ENCODE measurements at places on chromosomes 4 and X.

- DNase-seq, result no peak
Observed at GRCh38 chr4:89995814-89996213, 101.2 kb downstream of the MMRN1 start.

DNA sequence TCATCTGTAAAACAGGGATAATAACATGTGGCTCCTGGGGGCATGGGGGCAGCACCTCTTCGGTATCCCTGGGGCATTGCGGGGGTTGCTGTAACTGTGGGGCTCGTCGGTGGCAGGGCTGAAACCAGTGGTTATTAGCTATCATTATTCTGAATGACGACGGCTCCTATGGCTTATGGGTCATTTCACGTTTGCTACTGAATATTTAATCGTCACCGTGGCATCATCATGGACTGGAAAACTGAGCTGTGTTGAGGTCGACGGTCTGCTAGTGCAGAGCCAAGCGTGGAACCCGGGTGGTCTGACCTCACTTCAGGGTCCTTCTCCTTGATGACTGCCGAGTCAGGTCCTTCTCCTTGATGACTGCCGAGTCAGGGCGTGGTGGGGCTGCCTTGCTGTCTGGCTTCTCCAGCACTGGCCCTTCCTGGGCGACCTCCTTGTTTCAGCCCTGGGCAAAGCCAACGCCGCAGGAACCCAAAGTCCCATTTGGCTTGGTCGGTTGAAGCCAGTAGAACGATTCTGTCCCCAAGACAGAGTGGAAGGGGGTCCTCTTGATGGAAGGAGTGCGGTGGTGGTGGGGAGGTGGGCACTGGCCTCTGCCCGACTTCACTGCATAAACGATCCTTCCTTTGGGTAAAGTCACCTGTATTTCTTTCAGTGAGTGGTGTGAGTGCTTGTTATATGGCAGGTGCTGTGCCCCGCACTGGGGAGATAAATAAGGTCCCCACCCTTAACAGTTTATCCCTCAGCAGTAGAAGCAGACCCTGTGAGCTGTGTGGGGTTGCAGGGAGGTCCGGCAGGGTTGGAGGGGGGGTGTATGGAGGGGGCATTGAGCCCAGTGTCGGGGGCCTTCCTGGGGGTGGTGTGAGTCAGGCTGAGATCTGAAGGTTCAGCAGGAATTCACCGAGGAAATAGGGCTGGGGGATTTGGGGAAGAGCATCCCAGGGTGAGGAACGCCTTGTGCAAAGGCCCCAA is 40.8 kb downstream of the PSAPL1 start:
- DNase-seq, result no peak

DNA sequence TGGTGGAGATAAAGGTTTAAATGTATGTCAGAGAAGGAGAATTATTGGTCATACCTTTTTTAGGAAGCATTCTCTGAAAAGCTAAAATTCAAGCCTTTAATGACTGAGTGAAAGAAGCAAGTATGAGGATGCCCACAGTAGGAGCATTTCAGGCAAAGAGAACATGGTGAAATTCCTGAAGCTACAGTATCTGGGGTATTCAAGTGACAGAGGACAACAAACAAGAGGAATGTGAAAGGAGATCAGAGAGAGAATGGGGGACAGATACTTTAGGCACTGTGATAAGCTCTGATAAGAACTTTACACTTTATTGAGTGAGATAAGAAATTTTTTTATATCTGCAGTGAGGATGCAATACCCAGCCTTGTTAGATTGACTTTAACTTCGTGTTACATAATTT is 621.3 kb upstream of the AGA start:
- DNase-seq, result no peak

- DNase-seq, result no peak
Observed at GRCh38 chrX:12579311-12579710, 211.9 kb upstream of the PRPS2 start.

DNA sequence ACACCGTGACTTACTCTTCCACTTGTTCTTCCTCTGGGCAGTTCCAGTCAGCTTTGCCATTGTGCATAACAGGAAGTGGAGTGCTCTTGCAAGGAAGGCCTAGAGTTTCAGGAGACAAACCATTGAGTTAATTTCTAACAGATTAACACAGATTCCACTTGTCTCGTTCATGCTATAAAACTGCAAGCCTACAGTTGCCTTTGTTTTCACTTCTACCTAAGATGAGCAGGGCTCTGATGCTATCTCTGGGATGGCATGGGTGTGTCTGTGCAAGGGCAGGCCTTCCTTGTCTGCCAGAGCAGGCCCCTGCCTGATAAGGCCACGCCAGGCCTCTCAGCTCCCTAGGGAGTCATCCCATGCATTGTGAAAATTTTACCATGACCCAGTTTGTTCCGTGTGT is 67.7 kb upstream of the PGRMC2 start:
- no peak for DNase-seq

DNA sequence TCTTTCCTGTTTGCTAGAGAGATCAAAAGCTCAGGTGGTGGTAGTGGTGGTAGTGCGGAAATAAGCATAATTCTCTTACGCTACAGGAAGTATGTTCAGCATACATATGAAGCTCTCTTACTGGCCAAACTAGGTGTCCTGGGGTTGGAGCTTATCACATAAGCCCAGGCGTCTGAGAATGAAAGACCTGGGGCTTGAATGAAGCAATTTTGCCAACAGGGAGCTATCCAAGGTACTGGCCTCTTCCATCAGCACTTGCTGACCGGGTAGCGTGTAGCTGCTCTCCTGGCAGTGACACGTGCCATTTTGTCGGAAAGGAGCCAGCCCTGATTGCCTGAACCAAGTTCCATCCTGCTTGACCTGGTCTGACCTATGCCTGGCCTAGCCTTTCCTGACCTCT is 65.9 kb upstream of the HPF1 start:
- DNase-seq, result peak; percentile 81

DNA sequence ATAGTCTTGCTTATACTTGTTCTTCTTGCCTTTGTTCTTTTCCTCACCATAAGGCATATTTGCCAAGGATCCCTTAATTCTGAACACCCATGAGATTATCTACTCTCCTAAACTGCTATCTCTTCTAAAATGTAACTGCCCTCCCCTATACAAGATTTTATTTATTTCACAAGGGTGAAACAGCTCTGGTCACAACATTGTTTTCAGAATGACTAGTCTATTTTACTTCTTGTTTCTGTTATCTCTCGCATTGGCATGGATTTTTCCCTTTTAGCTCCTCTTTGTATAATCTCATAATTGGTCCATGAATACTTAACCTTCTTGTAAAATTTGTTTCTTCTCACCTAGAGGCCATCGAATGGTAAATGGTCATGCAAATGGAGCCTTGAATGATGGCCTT is 17.2 kb upstream of the COL25A1 start:
- DNase-seq, result no peak

DNA sequence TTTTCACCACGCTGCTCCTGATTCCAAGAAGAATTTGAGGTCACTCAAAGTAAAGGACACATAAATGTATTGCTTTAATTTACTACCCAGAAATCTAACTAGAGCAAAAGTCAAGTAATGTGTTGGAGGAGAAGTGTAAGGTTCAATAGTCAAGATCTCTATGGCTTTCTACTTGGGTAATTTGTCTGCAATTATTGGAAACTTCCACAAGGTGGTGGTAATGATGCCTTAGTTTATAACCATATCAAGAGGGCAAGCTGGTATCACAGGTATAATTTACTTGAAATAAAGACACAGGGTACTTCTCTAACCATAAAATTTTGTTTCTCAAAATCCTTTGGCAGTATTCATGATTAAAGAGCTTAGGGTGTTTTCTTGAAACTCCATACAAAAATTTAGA is 10.2 kb upstream of the GRIA3 start:
- no peak for DNase-seq

GRCh38 chrX:81241753-81242152 is 39.9 kb downstream of the SH3BGRL start:
- DNase-seq, result no peak

GRCh38 chr4:168765322-168765721 is 244.7 kb downstream of the CBR4 start:
- no peak for DNase-seq
